Posterior vena cava (tissue), 2 donors: ENCODE measurements at places on chromosomes 12 and 14. TPM values are rescaled to one million over a fixed set of nuclear protein-coding genes. Genes with fewer than 3 reads are reported as not detected.

DNA sequence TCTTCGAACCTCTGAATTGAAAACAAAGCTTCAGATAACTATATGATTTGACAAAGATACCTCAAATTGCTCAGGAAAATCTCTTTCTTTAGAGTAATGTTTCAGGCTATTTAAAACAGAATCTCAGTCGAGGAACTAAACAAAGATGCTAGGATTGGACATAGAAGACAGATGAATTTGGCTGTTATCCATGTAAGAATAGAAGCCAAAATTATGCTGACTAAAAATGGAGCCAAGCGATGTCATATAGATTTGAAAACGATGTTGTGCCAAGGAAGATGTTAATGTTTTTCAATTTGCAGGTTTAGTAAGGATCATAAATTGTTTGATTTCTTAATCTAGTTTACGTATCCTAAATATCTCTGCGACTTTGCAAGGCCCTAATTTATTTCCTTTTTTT, 295.9 kb downstream of the FOXG1 start:
- DNase-seq = no peak

- no peak for DNase-seq
These were observed 57.2 kb downstream of the ALG10B start for GRCh38 chr12:38373784-38374183.

DNA sequence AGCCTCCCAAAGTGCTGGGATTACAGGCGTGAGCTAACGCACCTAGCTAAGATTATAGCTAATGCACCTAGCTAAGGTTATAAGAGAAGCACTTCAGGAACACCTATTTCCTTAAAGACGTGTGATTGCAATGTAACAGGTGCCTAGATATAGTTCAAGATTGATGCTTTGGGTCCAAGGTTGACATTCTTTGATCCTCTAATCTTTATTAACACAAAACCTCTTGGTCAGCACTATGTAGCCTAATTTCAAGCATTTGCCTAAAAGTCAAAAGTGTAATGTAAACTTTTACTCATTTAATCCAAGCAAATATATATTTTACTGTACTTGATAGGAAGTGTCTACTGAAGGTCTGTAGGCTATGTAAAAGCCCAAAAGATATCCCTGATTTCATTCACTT, 36.5 kb downstream of the SCFD1 start:
- no peak for DNase-seq

GRCh38 chr12:121499929-121500793, 80.7 kb downstream of the KDM2B start:
- peak; percentile 94 for DNase-seq

The PIWIL1 gene
- not detected for total RNA-seq
